ENCODE measurements at places on chromosomes 1 and 21.
A peak's percentile ranks its signal among the peaks of the same experiment; 100 is the strongest.

- DNase-seq = no peak
Measured at GRCh38 chr1:67743072-67743725, 58.2 kb downstream of the GADD45A start.

DNA sequence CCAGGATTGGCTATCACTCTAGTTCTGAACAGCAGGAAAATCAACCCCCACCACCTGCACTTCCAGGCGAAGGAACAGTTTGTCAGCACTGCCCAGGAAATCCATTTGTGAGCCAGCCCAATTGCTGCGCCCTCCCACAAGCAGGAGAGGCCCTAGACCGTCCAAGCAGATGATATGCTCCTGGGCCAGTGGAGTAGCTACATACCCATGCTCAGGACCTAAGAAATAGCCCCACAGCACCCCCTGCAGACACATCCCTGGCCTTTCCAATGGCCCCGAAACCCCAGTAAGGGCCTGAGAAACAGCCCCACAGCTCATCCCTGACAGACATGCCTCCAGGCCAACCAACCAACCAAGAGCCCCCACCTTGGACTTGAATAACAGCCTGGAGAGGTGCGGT is 111.5 kb upstream of the ZC3H11B start:
- DNase-seq = no peak

- DNase-seq = peak; percentile 47
Measured at GRCh38 chr1:31760471-31761470, 3.4 kb downstream of the ADGRB2 start.

GRCh38 chr1:155176544-155177071 is 3.0 kb downstream of the TRIM46 start:
- DNase-seq = no peak

- DNase-seq = no peak
Measured at GRCh38 chr1:77060000-77060399, 159.2 kb downstream of the PIGK start.

- no peak for DNase-seq
Measured at GRCh38 chr1:3695326-3696217, 43.3 kb downstream of the TP73 start.

- DNase-seq = no peak
Measured at GRCh38 chr21:41374177-41374712, 12.4 kb downstream of the MX2 start.

GRCh38 chr1:230839173-230839572 is 29.1 kb downstream of the C1orf198 start:
- no peak for DNase-seq

DNA sequence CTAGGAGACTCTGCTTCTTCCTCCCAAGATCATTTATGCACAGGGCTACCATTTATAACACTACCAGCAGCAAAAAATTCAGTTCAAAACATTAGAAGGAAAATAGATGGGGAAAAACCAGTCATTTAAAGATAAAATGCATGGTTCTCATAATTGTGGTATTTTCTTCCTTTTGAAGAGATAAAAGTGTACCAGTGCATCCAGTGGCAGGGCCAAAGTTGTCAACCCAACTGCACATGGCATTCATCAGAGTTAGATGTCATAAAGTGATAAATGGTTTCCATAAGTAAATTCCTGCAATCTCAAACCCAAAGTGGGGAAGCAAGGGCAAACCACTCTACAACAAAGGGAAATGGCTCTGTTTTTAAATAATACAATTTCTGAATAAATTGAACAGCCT is 119.1 kb upstream of the DMRTA2 start:
- no peak for DNase-seq

- no peak for DNase-seq
Measured at GRCh38 chr1:189659731-189660130, 817.9 kb downstream of the BRINP3 start.

DNA sequence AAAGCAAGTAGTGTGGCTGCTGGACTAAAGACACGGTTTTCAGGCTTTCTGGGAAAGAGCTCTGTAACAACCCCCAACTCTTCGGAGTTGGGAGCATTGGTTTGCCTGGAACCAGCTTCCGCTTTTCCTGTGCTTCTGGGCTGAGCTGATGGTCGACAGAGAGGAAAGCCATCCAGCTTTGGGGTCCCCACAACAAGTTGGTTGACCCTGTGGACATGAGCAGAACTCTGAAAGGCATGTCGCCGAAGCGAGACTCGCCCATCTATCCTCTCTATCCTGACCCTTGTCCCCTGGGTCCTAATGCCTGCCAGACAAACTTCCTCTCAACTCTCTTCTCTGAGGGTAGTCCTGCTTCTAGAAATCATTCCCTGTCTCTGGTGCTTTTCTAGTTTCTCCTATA is 31.9 kb upstream of the FCGR2A start:
- DNase-seq = no peak

- no peak for DNase-seq
Measured at GRCh38 chr1:185853739-185854138, 119.5 kb downstream of the HMCN1 start.

- DNase-seq = no peak
Measured at GRCh38 chr1:245657371-245657770, 502.6 kb downstream of the KIF26B start.

DNA sequence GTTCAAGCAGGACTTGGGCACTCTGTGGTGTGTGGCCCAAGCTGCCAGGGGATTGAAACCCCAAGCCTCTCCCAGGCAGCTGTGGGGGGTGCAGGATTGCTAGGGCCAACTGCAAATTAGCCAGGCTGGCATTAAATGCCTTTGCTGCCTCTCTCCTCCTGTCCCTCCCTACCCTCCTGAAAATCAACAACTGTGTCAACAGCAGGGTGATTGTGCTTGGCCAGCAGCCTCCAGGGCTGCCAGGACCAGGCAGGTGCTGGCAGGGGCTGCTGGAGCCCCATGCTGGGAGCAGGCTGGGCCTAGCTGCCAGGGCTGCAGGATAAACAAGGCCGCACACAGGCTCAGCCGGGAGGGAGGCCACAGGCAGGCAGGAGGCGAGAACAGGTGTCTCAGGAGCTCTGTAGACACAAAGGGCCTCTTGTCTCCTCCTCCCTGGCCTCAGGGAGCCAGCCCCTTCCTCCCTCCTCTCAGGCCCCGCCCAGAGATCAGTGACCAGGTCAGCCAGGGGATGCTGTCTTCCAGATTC is 11.4 kb downstream of the SOX13 start:
- DNase-seq = no peak

DNA sequence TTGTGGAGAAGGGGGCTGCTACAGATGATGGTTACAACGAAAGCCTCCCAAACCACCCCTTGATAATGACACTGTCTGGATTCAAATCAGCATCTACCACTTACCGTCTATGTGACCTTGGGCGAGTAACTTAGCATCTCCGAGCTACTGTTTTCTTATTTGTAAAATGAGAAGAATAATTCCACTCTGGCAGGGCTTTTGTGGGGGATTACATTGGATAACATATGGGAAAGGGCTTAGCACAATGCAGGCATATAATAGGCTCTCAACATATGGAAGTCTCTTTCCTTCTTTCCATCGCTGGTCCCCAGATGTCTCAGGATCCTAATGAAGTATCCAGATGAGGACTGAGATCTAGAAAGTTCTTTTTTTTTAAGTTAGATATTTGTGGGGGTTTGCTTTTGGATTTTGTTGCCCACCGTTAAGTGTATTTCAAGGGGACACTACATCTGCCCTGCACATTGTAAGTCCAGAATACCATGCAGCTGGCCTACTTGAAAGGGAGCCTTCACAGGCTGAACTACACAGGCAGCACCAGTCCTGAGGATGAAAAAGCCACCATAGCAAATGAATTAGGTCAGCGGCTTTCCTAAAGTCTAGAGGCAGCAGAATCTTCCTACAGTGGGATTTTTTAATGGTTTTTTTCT is 172.2 kb upstream of the IRF2BP2 start:
- DNase-seq = no peak

- DNase-seq = no peak
Measured at GRCh38 chr1:158810311-158810710, 20.8 kb upstream of the MNDA start.

GRCh38 chr21:46066591-46067331 is 31.2 kb upstream of the COL6A2 start:
- no peak for DNase-seq

- no peak for DNase-seq
Measured at GRCh38 chr1:212482006-212482636, 49.4 kb downstream of the NENF start.

DNA sequence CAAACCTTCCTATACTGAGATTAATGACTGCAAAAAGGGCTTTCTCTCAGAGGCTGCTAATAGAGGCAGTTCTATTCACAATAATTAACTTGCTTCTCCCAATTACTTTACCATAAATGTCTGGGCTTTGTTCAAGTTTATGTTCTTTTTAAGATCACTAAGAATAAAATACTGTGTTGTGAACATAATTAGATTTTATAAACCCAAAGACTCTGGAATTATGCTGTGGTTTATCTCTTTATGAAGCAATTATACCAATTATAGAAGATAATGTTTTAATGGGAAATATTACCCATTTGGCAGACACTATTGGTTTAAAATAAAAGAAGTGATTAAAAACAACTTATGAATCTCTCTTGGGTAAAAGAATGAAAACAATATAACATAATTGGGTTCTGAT is 43.5 kb upstream of the IL12RB2 start:
- no peak for DNase-seq

- DNase-seq = no peak
Measured at GRCh38 chr1:19300211-19300610, 11.6 kb upstream of the AKR7A3 start.

- DNase-seq = no peak
Measured at GRCh38 chr1:67431156-67431765, 1.1 kb upstream of the SERBP1 start.

DNA sequence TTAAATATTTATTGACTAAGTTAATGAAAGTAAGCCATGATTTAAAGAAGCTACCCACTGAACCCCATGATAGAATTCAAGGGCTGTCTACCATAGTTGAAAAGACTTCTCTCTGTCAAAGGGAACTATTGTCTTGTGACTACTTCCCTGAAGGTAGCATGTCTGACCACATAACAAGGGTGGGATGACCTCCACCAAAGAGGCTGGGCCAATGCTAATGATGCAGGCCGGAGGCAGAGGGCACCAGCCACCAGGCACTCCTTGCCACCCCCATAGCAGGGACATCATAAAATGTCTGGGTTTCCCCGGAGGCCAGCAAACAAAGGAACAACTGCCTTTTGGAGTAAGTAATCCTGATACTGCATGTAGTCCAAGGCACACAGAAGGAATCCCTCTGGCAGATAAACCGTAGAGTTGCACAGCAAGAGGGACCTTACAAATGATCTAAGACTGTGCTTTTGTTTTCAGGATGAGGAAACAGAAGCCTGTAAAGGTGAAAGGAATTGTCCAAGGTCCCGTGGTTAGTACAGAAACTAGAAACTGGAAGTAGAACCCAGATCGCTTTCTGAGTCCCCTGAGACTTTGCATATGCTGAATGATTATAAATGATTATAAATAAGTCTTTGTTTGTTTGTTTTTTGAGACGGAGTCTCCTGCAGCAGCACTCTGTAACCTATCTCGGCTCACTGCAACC is 33.5 kb upstream of the ITPKB start:
- DNase-seq = peak; percentile 54

DNA sequence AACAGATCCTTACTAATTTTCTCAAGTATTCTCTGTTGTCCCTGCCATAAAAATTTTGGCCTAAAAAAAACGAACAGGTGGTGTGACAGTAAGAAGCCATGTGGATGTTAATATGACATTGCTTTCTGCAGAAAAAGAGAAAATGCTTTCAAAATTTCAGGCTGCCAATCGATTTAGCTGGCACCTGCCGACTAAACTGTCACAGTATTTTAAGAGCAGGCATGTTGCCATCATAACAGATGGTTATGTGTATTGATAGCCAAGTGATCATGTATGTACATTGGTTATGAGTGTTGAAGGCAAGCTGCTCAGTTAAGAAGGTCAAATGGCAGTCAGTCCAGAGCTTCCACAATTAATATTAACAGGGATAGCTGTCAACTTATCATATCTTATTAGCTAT is 1017.0 kb downstream of the MRPL39 start:
- no peak for DNase-seq

DNA sequence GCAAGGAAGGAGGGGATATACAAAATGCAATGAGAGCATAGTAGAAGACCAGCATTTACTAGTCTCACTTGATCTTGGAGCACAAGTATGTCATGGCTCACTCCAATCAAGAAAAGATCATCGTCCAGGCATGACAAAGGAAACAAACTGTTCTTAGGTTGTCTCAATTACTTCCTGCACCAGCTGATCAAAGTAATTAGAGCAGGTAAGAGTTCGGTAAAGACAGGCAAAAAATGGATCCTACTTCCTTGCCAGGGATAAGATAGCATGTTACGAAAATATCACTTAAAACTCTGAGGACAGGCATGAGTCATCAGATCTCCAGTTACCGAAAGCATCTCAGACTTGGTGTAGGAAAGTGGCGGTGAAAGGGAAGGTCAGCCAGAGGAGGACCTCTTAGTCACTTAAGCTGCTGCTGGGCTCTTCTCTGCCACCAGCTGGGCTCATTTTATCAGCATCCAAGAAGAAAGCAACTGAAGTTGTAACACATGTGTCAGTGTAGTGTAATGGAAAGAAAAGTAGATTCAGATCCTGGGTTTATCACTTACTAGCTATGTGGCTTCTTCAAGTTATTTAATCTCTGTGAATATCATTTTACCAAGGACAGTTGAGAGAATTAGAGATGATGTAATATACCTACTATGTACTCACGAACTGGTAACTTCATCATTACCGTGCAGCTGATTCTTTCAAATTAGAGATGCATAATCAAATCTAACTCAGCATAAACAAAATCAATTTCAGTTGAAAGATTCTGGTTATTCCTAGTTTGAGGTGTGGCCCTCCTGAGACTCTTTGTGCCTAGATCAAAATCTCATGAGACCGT is 46.8 kb downstream of the XCL1 start:
- DNase-seq = no peak

DNA sequence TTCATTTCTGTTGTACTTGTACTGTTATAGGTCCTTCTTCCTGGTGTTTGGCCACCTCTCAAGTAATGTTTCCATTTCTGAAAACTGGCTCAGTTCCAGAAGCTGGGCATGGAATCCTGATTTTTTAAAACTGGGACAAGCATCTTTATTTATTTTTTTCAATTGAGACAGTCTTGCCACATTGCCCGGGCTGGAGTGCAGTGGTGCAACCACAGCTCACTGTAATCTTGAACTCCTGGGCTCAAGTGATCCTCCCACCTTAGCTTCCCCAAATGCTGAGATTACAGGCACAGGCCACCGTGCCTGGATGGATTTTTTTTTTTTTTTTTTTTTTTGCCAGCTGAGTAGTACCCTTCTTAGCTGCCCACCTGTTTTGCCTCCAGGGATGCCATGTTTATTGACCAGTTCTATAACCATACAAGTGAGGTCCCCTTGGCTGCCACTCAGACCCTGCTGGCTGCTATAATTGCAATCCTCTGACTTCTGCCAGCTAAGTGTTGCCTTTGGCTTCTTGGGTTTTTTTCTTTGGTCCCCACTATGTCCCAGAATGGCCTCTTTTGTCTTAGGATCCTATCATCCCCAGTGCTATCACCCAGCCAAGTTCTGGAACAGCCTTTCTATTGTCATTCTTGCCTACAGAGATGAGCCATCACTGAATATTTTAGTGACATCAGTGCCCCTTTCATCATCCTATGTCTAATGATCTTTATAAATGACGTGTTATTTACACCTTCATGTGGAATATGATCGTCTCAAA is 3.9 kb upstream of the DIP2A start:
- DNase-seq = no peak

- DNase-seq = no peak
Measured at GRCh38 chr1:46204406-46204742, 1.2 kb downstream of the LURAP1 start.
